Cardiac atrium fibroblast (primary cell): ENCODE measurements at places on chromosomes 5 and 9. TPM values are rescaled to one million over a fixed set of nuclear protein-coding genes. Genes with fewer than 3 reads are reported as not detected.

DOCK8 gene
- 0.32 and 0.36 TPM in 2 replicates for total RNA-seq

TERT gene
- not detected in 2 replicates for total RNA-seq

CAVIN4 gene
- 0.18 TPM in 1 of 2 replicates, not detected in the other for total RNA-seq

TLX3 gene
- not detected in 2 replicates for total RNA-seq

ADAMTSL1 gene
- 10.0 and 19.0 TPM in 2 replicates for total RNA-seq

SLC22A4 gene
- 1.4 and 5.2 TPM in 2 replicates for total RNA-seq

GARIN3 gene
- not detected in 2 replicates for total RNA-seq

AGXT2 gene
- total RNA-seq: not detected in 2 replicates

HRH2 gene
- 0.32 TPM in 1 of 2 replicates, not detected in the other for total RNA-seq

ADGRD2 gene
- total RNA-seq: not detected in 2 replicates

ARAP3 gene
- total RNA-seq: 6.9 and 7.1 TPM in 2 replicates

EGR1 gene
- total RNA-seq: 30.8 and 64.1 TPM in 2 replicates

CACNA1B gene
- under 0.01 TPM in 1 of 2 replicates, not detected in the other for total RNA-seq

LMX1B gene
- total RNA-seq: not detected in 2 replicates

SLC27A6 gene
- total RNA-seq: not detected in 2 replicates

LTC4S gene
- 9.9 and 13.9 TPM in 2 replicates for total RNA-seq
